A549 treated with ZK216348 at 1 μM for 4 hours (cell line): ENCODE measurements at places on chromosomes 2 and 18. TPM values are rescaled to one million over a fixed set of nuclear protein-coding genes. Genes with fewer than 3 reads are reported as not detected.

Gene TSPYL6
- total RNA-seq: not detected in 5 replicates

Gene NOSTRIN
- total RNA-seq: 1.4 to 3.3 TPM (median 1.8 TPM) in 5 replicates

Gene ST8SIA5
- total RNA-seq: 0.18 TPM in 1 of 5 replicates, not detected in the others

Gene IL36A
- total RNA-seq: not detected in 5 replicates

Gene PSMA8
- total RNA-seq: not detected in 5 replicates

Gene LYG2
- total RNA-seq: not detected in 5 replicates

Gene HOXD3
- total RNA-seq: 0.14 to 0.32 TPM in 2 of 5 replicates, not detected in the others

Gene MTIF2
- total RNA-seq: 39.8 to 50.7 TPM (median 40.8 TPM) in 5 replicates

Gene GPR45
- total RNA-seq: not detected in 5 replicates

Gene DSG3
- not detected in 5 replicates for total RNA-seq

Gene SLC8A1
- total RNA-seq: 0.27 to 0.57 TPM (median 0.41 TPM) in 5 replicates

Gene CHST9
- not detected in 5 replicates for total RNA-seq

Gene NGEF
- 12.8 to 20.8 TPM (median 17.1 TPM) in 5 replicates for total RNA-seq

Gene PTPRN
- total RNA-seq: 1.1 to 1.8 TPM (median 1.4 TPM) in 5 replicates
